ENCODE measurements at places on chromosomes 2 and 18.

DNA sequence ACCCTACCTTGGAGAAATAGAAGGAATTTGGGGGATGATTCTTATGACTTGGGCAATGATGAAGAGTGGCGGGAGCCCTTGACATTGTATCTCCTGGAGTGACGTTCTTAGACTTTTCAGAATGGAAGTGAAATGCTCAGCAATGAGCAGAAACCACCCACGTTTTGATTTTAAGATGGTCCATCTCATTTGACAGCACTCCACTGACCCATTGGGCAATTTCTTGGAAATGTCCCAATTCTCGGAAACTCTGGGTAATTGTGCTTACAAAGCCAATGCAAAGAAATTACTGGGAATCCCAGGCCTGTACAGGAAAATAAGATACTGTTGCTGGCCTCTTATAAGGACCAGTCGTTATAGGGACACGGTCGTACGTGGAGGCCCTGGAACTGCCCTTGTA, 170.0 kb upstream of the COPS8 start:
- DNase-seq, result no peak

- DNase-seq, result no peak
Measured at GRCh38 chr2:216984937-216985336, 125.1 kb upstream of the TNP1 start.

- no peak for DNase-seq
Measured at GRCh38 chr18:10216791-10217190, 237.6 kb upstream of the APCDD1 start.

DNA sequence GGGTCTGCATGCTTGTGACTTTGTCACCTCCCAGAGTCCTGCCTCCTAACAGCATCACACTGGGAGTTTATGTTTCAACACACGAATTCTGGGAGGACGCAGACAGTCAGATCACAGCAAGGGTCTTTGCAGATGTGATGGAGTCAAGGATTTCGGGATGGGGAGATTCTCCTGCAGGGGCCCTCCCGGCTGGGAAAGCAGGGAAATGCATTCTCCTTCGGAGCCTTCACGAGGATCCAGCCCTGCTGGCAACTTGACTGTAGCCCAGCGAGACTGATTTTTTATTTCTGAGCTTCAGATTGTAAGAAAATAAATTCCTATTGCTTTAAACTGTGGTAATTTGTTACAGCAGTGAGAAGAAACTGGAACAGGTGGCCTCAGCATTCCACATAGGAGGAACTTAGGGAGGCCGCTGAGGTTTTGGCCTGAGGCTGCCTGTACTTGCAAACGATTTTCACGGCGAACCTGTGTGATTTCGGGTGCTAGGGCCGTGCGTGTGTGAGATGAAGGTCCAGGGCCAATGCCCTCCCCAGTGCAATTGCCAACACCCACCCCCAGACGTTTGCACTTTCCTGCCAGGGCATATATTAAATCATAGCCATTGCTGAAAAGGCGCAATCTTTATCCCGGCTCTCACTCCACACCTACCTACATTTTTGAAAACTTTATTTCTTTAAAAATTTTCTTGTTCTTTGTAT, 79.8 kb downstream of the ASB1 start:
- DNase-seq, result no peak

- no peak for DNase-seq
Measured at GRCh38 chr2:157329524-157329923, 3.9 kb upstream of the ERMN start.

- DNase-seq, result no peak
Measured at GRCh38 chr2:33141476-33141875, 194.7 kb downstream of the LTBP1 start.

DNA sequence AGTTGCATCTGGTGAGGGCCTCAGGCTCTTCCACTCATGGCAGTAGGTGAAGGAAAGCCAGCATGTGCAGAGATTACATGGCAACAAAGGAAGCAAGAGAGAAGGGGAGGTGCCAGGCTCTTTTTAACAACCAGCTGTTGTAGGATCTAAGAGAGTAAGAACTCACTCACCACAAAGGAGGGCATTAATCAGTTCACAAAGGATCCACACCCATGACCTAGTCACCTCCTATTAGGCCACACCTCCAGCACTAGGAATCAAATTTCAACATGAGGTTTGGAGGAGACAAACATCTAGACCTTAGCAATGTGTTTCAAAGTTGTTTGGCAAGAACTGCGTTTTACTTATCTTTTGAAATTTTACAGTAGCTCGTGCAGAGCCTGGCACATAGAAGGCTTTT, 20.5 kb upstream of the REG3A start:
- DNase-seq, result no peak

- DNase-seq, result no peak
Measured at GRCh38 chr2:10981941-10982431, 70.3 kb downstream of the KCNF1 start.

Data from thoracic aorta (tissue), 2 donors.